ENCODE measurements at places on chromosomes 12 and 14.

DNA sequence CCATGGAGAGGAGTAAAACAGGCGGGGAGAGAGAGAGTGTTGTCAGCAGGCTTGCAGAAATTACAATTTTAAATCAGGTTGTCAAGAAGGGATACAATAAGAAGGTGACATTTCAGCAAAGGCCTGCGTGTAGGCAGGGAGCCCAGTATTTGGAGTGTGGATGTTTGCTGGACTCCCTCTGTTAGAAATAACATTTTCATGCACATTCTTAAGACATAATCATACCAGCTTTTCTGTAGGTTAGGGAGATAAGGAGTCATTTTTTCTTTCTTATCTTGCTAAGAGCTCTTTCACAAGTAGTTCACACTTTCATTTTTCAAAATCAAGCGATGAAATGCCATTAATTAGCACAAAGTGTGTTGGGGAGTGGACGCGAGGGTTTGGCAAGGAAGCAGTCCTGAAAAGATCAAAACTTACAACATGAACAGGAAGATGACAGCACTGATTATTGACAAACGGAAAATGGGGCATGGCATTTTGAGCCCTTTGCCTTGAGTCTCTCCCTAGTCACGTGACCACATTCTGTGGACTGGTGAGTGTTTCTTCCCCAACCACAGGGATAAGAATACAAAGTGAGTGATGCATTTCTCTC is 160.2 kb downstream of the DAD1 start:
- DNase-seq: no peak

DNA sequence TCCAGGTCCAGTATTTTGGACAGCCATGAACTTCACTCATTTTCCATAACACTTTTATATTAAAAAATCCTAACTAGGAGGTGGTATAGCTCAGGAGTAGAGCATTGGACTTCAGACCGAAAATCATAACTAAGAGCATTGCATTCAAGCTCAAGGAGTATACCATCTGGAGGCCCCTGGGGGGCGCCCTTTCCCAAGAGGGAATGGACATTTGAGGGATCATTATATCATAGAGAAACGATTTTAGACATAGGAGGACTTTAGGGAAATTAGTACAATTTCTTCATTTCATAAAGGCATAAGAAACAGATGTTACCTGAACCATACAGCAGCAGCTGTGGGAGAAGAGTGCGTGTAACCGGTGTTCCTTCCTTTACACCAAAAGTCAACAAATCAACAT is 5.2 kb upstream of the ATG14 start:
- no peak for DNase-seq

DNA sequence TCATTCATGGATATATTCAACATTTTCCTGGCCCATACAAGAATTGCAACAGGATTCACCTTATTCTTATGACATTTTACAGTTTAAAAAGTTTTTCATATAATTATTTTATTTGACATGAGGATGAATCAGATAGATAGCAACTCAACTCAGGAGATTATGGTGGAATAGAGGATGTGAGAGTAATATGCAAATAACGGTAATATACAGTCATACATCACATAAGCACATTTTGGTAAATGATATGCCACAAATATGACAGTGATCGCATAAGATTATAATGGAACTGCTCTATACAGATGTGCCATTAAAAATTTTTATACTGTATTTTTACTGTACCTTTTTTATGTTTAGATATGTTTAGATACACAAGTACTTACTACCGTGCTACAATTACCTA is 24.1 kb upstream of the CRADD start:
- DNase-seq: no peak

DNA sequence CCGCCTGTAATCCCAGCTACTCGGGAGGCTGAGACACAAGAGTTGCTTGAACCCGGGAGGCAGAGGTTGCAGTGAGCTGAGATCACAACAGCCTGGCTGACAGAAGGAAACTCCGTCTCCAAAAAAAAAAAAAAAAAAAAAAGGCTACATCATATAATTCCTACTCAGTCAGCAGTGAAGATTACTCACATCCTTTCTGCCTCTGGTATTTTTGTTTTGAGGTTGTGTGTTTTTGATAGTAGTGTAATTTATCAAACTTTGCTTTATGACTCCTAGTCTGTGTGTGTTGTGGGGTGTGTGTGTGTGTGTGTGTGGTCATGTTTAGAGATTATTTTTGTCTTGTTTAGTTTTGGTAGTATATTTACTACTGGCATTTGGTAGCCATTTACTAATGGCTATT is 29.8 kb upstream of the DLGAP5 start:
- no peak for DNase-seq

GRCh38 chr12:75727577-75727976 is 216.2 kb upstream of the KRR1 start:
- no peak for DNase-seq

DNA sequence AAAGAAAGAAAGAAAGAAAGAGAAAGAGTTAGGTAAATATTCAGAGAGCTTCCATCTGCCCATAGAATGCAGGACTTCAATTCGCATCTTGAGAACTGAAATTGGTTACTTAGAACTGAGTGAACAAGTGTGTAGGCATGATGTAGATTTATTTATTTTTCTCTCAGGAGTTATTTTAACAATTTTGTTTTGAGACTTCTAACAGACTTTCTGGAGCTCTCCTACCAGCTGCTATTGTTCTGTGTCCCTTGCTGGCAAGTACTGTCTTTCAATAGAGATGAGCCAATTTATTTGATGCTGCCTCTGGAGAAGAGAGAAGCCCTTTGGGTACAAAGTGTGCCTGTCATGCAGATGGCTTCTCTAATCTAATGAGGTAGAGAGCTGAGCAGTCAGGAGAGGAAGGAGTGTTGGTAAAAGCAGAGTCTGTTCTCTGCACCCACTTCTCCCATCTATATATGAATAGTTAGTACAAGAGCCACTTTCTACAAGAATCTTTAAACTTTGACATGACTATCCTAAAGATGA is 67.0 kb downstream of the SYT1 start:
- DNase-seq: no peak

- no peak for DNase-seq
These were observed 8.7 kb downstream of the NGDN start for GRCh38 chr14:23478109-23478759.

DNA sequence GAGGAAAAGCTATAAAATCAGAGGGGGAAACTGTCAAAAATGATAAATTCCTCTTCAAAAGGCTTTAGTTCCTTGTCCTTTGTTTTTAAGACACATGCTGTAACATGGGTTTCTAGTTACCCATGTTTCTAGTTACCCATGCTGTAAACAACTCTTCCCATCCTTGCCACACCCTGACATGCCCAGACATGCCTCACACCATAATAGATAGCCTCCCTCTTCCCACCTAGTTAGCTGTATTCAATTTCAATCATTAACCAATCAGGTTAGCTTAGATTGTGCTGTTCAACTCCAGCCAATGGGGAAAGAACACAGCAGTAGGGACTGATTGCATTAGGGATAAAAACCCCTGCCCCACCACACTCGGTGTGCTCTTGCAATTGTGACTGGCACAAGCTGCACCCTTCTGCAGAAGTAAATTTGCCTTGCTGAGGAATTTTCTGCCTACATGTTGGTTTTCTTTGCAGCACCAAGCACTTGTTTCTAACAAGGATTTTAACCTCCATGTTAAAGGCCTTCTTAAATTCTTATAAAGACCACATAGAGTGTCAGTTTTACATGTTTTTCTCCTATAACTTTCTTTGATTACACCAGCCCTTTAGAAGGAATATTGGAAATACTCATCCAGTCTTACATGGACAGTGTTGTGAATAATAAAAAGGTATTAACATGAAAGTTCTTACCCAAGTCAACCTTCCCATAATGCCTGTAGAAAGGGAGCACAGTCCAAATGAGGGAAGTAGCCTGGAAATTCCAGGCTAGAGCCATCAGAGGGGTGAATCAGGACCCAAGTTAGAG is 32.5 kb upstream of the LALBA start:
- DNase-seq: no peak

GRCh38 chr14:96204151-96205058 is at the start of gene BDKRB2:
Gene BDKRB2 (plus strand): TSS chr14:96204839. CDS start chr14:96237108, 32,269 bp downstream.
- no peak for DNase-seq

All from cortex of kidney (tissue), 1 donor.